EL (cell line): ENCODE measurements at places on chromosomes 16 and 17.

DNA sequence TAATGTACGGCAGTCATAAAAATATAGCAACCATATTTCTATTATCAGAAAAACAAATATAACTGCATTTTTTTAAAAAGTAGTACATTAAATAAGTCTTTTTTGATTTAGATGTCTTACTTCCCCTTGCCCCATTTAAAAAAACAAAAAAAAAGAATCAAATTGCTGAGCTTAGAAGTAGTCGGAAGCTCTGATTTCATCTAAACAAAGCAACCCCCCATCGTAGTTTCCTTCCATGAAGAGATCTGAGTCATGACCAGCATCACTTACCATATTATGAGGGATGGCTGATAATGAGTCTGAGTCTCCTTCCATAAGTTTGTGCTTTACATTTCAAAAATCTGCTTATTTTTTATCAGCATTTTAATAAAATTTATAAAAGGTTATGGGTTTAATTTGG, 86.2 kb downstream of the ITFG1 start:
- no peak for DNase-seq

DNA sequence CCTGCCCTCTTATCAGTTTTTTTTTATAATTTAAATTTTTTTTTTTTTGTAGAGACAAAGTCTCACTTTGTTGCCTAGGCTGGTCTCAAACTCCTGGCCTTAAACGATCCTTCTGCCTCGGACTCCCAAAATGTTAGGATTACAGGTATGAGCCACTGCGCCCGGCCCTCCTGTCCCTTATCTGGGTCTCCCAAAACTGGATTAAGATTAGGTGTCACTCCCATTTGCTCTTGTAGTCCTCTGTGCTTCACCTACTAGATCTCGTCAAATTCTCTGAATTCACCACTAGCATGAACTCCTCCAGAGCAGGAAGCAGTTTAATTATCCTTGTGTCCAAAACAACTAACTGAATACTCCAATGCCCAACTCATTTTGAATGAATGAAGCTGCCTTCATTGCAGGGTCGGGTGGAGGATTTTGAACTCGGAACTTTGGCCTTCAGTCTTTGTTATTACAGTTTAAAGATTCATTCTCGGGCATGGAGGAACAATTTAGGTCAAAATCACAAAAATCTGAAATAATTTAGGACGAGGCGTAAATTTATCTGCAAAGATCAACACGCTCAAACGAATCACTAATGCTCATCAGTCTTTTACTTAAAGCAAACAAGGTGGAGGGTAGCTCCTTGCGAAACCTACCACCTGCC, 802 bp upstream of the ATXN2L start:
- DNase-seq, result no peak

- no peak for DNase-seq
These were observed 13.5 kb downstream of the CDIP1 start for GRCh38 chr16:4525069-4525468.

DNA sequence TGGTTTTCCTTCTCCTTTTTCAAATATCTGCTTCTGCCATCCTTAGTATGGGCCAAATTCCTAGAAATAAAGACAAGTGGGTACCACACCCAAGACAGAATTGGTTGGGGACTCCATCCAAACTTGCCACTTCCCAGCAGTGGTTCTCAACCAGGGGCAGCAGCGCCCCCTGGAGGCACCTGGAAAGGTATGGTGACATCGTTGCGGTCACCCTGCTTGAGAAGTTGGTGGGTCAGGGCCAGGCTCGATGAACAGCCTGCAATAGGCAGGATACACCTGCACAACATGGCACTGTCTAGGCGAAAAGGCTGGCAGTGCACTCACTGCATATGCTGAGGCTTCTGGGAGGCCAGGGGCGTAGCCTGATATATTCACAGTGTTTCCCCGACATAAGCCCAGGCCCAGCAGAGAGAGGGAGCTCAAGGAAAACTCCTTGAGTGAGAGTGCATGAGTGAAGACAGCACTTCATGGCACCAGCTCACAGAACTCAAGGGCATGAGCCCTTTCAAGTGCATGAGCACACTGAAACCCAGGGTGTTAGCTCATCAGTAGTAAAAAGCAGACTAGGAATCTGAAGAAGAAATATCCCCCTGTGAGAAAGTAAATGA, 57.7 kb downstream of the CMC2 start:
- peak; percentile 59 for DNase-seq

DNA sequence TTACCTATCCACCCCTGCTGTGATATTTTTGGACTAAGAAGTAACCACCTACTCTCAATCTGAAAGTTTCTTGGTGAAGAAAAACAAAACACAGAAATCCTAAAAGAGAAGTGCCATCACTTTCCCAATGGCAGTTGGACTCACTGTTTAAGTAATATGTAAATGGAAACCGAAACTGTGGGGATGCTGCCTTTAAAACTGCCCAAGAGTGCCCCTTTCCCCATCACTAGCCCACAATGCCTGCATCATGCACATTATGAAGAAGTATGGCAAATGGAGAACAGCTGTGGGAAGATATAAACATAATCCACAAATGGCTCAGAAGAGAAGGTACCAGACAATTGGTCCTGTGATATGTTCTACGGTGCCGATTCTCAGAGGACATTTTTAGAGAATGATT, 33.5 kb upstream of the SLC6A2 start:
- no peak for DNase-seq

GRCh38 chr16:178668-179015, 1.6 kb upstream of the HBQ1 start:
- DNase-seq, result no peak

DNA sequence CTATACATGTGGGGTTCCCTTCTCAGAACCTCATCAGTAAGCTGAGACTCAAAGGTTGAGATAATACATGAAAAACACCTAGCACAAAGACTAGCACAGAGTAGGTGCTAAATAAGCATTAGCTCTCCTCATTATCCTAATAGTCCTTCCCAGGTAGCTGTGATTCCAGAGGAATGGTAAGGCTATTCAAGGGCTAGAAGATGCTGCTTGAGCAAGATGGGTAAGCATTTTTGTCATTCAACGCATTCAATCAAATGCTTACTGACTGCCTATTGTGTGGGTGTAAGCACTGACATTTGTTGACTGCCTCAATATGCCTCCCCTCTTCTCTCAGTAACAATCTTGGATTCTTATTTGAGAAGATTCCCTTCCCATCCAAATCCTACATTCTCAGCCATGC, 4.0 kb downstream of the SUPT4H1 start:
- DNase-seq, result no peak

- DNase-seq, result peak; percentile 76
These were observed 618 bp downstream of the TRIM47 start for GRCh38 chr17:75877752-75878173.

DNA sequence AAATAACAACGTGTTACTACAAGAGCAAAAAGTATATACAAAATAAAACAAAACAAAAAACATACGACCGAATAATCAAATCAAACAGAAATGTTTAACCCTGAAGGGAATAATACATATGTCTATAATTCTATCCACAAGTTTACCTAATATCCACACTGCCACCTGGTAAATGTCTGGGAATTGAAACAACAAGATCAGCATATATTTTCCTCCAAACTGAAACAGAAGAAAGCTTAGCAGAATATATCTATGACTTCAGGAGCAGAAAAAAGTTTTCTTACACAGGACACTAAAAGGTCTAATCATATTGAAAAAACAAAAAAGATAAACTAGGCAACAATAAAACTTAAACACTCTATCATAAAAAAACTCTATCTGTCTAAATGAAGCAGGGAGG, 404.0 kb downstream of the CDH11 start:
- no peak for DNase-seq

DNA sequence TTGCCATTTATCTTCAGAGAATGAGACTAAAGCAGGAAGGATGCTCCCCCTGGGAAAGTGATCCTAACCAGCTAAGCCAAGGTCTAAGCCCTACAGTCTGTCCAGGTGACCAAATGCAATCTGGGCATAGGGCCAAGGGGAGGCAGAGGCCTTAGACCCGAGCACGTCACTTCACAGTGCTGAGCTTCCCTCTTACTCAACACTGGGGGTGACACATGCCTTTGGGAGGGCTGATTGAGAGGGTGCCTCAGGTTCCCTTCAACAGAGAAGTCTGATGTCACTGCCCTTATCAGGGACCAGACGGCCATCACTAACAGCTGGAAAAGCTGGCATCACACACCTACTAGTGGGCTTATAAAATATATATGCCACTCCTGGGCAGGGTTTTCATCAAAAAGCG, 4.0 kb downstream of the CIAO2B start:
- peak; percentile 59 for DNase-seq

DNA sequence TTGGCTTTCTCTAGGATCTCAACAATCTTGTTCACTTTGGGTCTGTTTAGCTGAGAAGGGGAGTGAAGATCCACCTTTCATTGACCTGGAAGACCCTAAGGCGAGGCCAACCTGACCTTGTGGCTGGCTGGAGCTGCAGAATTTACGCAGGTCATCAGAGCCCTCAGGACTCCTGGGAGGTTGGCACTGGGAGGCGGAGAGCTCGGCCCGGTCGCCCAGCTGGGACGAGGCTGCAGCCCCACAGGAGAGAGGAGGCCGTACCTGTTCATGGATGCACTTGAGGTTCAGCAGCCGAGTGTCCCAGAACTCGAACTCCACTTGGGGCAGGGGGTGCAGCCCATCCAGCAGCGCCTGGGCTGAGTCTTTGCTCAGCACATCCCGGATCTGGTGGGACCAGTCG, 5.9 kb downstream of the DNAH17 start:
- DNase-seq, result no peak

GRCh38 chr17:66379996-66380395, 77.6 kb downstream of the PRKCA start:
- DNase-seq, result no peak

DNA sequence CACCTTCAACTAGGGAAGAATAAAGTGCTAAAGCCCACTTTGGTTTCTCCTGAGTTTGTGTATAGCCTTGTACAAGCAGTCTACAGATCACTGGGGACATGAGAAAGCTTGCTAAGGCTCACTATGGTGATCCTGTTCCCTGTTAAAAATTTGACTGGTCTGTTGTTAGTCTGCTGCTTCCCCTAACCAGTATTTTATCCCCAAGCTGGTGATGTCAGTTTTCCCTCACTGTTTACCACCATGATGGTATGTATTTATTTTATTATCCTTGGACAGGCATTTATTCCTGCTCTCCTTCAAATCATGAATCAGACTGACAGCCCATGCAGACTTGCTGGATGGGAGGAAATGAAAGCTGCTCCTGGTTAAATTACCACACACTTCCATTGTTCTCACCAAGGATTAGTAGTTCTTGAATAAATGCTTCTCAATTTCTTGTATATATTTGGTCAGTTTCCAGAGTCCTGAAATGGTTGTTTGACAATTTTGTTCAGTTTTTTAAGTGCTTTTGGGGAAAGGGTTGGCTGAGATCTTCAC, 99.6 kb downstream of the CA4 start:
- DNase-seq, result no peak

- no peak for DNase-seq
These were observed 33.3 kb downstream of the RHBDL3 start for GRCh38 chr17:32298721-32299579.

DNA sequence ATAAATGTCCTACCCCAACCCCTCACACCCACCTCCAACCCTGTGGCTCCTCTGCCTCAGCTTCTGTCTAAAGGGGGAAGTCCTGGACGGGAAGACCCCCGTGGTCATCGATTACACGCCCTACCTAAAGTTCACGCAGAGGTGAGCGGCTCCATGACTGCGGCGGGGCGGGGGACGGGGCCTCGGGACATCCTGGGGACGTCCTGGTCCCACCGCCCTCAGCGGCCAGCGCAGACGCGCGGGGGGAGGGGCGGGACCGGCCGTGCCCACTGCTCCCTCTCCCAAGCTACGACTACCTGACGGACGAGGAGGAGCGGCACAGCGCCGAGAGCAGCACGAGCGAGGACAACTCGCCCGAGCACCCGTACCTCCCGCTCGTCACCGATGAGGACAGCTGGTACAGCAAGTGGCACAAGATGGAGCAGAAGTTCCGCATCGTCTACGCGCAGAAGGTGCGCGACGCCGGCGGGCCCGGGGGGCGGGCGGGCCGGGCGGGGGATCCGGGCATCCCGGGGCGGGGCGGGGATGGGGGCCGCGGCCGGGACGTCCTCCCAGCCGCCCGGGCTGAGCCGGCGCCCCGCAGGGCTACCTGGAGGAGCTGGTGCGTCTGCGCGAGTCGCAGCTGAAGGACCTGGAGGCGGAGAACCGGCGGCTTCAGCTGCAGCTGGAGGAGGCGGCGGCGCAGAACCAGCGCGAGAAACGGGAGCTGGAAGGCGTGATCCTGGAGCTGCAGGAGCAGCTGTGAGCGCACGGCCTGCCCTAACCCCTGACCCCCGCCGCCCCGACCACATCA, 6.7 kb downstream of the RUNDC3A start:
- peak; percentile 29 for DNase-seq

DNA sequence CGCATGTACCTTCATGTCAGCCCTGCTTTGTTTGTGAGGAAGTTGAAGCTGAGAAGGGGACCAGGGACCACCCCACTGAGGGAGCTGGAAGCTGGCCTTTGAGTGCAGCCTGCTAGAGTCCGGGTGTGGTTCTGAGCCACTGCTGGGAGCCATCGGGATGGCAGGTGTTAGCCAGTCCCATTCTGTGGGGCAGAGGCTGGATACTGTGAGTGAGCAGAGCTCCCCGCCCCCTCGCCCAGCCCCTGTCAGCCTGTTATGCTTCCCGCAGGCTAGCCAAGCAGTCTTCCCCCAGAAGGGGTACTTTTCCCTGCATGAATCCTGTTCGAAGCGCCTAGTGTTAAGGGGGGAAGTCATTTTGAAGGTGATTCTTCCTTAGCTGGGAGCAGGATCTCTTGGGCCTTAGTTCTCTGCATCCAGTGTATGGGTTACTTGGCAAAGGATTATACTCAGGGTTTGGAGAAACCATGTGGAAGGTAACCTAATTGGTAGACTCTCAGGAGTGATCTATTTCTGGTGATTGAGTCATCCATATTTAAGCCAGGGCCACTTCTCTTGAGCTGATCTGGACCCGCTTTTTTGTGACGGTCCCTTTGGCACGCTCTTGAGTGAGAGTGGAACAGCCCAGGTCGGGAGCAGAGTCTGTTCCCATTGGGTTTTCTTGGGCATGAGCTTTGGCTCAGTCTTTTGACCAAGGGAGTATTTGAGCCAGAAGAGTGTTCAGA, 23.8 kb downstream of the AKAP1 start:
- no peak for DNase-seq

GRCh38 chr16:51067352-51067751, 83.7 kb downstream of the SALL1 start:
- DNase-seq, result no peak

- no peak for DNase-seq
These were observed 41.1 kb upstream of the FAAP100 start for GRCh38 chr17:81593105-81593871.

GRCh38 chr17:35183332-35183731, 10.9 kb downstream of the SLC35G3 start:
- no peak for DNase-seq

GRCh38 chr16:69323415-69323814, 7.0 kb downstream of the PDF start:
- no peak for DNase-seq
